Jurkat, Clone E6-1 (cell line): ENCODE measurements at places on chromosomes 2 and 18.

- DNase-seq, result no peak
Measured at GRCh38 chr2:98623657-98624056, 15.3 kb downstream of the UNC50 start.

GRCh38 chr18:43192408-43192807 is 76.9 kb upstream of the RIT2 start:
- no peak for DNase-seq

GRCh38 chr2:85485815-85486214 is 53.2 kb upstream of the MAT2A start:
- DNase-seq, result no peak

GRCh38 chr2:181822097-181822496 is 69.4 kb upstream of the ITPRID2 start:
- DNase-seq, result no peak

DNA sequence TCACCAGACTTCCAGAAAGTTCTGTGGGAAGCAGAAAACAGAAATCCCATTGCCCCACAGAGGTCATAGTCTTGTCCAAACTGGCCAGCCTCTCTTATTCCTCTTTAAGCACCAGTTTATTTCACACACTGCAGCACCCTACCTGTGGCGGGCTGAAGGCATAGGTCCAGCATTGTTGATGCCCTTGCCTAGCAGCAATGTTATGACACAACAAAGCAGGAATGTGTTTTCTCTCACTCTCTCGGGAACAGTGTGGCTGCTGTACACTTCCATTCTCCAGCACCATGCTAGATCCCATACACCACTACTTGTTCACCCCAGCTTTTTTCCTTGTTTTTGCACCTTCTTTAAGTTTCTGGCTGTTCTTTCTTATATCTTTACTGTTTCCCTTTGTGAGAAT is 181.6 kb downstream of the DNAH6 start:
- DNase-seq, result no peak

GRCh38 chr18:48801728-48802542 is 148.8 kb downstream of the SMAD7 start:
- DNase-seq, result no peak

- DNase-seq, result no peak
Measured at GRCh38 chr18:37551846-37552245, 13.8 kb downstream of the CELF4 start.

DNA sequence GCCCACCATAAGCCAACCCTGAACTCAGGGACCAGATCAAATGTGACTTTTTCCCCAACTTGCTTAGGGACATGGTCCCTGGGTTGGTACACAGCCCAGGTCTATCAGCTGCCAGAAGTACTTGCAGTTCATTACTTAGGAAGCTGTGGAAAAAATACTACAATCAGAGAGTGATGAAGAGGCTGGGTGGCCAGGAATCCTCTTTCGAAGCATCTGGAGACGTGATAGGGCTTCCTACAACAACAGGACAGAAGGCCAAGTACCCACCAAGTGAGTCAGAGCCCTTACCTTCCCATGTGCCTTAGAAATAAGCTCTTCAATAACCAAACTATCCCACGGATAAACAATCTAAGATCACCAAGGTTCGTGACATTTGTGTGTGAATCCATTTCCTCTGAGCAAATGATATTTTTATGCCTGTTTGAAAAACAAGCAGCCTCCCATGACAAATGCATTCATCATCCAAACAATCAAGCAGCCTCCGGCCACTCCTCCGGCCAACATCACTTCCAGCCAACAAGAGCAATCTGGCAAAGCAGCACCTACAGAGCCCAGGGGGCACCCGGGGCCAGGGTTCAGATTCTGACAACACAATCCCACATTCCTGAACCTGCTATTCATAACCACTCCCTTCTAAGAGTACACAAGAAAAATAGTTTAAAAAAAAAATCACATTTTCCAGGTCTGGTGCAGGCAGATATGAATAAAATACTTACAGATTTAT is 26.4 kb downstream of the TBC1D8 start:
- no peak for DNase-seq

DNA sequence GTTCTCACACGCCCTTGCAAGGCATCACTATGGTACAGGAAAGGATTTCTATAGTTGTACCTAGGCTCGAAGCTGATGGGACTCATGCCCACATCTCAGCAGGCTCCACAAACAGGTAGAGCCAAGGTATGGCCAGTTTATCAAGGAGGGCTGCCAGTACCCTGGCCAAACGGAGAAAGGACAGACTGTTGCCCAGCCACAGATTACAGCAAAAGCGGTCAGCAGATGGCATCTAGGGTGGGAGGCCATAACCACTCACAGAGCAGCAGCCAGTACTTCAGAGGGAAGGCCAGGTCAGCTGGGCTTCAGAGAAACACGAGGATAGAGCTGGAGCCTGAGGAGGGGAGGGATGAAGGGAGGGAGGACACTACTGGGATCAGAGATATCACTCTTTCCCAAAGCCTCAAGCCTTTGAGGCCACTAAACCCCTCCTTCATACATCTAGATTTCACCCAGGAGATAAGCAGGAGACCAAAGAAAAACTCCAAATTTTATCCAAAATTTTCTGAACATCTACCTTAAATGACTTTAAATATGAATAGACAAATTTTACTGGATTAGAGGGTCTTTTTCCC is 904.2 kb upstream of the NXPH2 start:
- DNase-seq, result no peak

GRCh38 chr2:44983836-44984604 is 25.2 kb downstream of the SIX2 start:
- DNase-seq, result no peak

GRCh38 chr2:203631068-203631757 is 75.2 kb upstream of the CD28 start:
- DNase-seq, result no peak

DNA sequence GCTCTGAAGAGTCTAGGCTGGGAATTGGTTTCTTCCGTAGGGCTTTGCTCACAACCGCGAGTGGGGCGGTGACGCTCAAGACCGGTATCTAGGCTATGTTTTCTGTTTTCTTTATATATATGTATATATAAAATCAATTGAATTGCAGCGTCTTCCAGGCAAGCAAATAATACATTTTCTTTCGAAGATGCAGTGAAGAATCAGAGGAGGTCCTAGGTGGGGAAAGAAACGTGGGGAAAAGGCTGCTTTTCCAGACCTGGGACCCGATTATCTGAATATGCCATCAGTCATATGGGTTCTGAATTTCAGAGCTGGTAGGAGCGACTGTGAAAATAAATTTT is 714 bp upstream of the SCN9A start:
- DNase-seq, result no peak

DNA sequence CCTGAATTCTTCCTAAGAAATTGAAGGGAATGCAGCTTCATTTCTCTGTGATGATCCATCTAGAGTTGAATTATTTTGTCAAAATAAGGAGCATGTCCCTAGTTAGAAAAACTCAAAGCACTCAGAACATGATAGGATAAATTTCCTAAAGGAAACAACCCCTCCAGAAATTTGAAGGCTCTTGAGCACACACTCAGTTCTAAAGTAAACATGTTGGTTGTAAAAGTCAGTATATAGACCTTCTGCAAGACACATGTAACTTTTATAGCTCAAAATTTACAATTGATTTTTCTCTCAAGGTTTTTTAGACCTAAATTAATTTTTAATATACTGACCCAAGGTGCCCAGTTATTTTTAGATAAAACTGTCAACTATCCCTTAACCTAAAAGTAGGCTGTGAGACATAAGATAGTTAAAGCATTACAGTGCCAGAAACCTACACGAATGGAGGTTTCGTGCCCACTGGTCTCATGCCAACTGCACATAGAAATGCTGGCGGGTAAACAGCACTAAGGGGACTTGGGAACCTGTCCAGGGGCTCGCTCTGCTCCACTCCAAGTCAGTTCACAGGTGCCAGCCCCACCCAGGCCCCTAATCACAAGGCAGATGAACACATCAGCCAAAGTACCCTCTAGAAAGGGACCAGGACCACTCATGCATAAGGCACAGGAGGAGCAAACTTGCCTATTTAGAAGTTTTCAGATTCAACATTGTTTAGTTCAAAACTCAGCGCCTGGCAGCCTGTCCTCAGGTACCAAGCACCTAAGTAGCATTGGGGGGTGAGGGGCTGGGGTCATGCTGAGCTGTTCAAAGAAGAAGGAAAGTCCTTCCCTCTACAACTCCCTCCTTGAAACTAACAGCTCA is 106.5 kb downstream of the SMC6 start:
- no peak for DNase-seq

- DNase-seq, result no peak
Measured at GRCh38 chr18:48901145-48902022, 49.4 kb downstream of the SMAD7 start.

GRCh38 chr18:77433076-77433475 is 183.4 kb downstream of the GALR1 start:
- DNase-seq, result no peak

DNA sequence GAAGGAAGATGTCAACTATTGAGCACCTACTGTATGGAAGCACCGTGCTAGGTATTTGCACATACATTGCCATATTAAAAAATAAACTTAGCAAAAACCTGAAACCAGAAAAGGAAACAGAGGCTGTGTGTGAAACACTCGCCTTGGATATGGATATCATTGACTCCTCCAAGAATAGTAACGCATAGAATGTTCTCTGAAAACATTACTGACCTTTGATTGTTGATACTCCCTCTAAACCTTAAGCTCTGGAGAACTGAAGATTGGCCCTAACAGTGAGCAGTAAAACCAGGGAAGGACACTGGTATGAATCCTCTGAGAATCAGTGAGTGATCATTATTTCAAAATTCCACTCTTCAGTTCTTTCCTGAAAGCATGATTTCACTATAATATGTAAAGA is 236.8 kb downstream of the CDH20 start:
- DNase-seq, result no peak

DNA sequence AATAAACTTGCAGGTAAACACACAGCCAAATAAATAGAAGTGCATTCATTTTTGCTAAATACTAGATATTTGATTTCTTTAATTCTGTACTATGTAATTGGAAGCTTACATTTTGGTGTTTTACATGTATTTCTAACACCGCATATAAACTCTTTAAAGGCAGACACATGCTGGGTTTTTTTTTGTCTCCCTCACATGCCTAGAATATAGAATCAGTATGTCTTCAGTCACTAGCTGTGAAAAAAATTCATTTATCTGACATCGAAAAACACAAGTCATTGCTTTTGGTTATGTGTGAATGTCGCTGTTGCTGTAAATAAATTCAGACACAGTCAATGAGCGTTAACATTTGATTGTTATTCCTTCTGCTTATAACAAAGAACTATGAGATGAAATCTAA is 1101.0 kb downstream of the DPP10 start:
- no peak for DNase-seq

GRCh38 chr2:33583194-33583938 is 15.7 kb downstream of the FAM98A start:
- DNase-seq, result no peak

DNA sequence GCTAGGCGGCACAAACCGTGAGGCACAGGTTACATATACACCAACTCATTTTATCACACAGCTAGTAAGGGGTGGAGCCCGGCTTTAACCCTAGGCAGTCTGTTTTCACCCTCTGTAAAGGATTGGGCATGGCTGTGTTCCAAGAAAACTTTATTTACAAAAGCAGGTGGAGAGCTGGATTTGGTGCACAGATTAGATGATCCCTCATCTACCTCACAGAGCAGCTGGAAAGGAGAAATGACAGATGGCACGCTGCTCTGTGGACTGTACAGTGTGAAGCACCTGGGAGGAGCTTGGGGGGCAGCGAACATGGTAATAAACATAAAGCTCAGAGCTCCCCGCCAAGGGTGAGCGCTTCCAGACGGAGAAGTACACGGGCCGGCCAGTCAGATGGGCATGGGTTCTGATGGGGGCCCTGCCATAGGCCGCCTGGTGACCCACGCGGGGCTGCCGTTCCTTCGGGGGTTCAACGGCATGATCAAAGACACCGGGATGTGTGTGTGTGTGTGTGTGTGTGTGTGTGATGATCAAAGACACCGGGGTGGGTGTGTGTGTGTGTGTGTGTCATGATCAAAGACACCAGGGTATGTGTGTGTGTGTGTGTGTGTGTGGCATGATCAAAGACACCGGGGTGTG is 862 bp upstream of the TMEM177 start:
- no peak for DNase-seq

DNA sequence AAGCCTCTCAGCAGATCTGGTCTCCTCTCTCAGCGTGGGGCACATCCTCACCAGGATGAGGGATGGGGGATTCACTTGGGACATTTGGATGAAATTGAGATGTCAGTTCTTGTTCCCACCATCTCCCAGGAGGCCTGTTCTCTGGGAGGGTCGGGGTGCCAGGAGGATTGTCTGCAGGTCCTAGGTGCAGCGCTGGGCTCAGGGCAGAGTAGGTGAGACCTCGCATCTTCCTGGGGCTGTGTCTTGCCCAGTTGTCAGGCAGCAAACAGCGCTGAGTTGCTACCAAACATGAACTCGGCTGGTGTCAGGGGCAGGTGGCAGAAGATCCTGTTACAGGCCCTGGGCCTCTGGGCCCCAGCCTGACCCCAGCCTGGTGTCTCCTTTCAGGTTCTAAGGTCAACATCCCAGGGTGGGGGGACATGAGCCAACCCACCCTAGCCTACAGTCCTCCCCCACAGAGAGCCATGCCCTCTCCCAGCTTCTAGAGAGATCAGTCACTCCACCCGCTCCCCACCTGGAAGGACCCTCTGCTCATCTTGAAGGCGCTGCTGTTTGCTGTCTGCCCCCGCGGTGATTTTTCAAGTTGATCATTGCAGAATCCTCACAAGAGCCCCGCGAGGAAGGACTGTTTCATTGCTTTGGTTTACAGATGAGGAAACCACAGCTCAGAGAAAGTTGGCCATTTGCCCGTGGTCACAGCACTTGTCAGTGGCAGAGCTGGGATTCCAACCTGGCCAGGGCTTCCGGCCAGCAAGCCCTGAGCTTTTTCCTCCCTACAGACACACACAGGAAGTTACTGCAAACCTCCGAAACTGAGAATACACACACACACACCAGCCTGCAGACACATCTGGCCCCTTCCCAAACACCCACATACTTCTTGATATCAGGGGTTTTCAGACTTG is 83.9 kb downstream of the STPG4 start:
- DNase-seq, result peak; percentile 31

DNA sequence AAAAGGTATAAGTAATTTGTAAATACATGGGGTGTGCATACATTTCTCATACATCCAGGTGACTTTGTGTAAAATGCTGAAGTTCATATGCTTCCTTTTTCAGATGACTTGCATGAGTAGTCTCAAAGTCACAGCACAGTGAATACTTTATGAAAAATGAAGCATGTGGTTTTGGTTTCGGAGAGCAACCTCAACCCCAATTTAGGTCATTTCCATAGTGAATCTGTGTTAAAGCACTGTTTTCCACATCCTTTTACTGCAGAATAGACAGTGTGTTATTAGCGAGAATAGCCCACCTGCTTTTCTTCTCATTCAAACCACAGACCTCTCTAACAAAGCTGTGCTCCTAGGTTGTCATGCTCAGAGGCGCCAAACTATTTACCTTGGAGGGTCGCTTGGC is 204.4 kb upstream of the RASGRP3 start:
- peak; percentile 59 for DNase-seq

DNA sequence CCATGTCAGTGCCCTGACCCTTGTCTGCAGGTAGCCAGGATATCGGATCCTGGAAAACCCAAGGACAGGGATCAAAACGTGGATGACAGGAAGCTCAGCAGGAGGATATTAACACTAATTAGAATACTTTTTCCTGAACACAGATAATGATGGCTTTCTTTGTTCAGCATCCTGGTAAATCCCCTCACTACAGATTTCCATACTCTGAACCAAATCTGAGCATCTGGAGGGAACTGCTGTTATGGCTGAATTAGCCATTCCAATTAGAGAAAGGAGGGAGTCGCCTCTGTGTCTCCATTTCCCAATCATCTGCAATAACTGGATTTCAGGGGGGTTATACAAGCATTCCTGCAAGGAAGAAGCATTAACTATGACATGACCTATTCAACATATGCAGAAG is 24.4 kb downstream of the CXCR4 start:
- no peak for DNase-seq

- DNase-seq, result no peak
Measured at GRCh38 chr2:175002547-175003274, 2.5 kb downstream of the CHN1 start.
